Fibroblast of skin of right quadriceps (primary cell): ENCODE measurements at places on chromosomes 7 and 10.
A peak's percentile ranks its signal among the peaks of the same experiment; 100 is the strongest.

- DNase-seq: no peak
Observed at GRCh38 chr7:29980151-29980550, 9.4 kb downstream of the SCRN1 start.

DNA sequence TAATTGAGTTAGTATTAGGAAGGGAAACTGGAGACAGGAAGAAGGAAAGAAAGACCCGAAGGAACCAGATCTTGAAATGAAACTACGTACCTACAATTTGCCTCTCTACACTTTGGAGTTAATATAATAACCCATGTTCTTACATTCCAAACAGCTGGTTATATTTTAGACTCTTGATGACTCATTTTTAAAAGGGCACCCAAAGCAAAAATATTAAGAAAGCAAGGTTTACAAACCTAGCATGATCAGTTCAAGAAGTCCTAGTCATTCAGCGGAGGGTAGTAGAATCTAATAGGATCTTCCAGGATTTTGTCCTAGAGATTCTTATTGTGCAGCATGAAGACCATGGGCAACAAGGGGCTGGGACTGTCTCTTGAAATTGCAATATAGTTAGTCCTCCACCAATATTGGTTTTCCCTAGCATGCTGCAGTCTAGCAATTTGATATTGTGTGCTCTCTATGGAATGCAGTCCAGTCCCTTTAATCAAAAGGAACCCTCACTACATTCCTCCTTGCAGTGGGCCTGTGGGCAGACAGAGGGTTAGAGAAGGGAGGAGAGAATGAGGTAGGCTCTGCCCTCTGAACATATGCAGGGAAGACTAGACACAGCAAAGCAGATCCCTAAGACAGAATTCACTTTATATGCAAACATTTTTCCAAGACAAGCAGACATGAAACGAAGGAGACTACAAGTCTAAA lies 230.3 kb downstream of the INHBA start:
- peak; percentile 43 for DNase-seq

- no peak for DNase-seq
Observed at GRCh38 chr7:45662018-45662417, 87.8 kb downstream of the ADCY1 start.

DNA sequence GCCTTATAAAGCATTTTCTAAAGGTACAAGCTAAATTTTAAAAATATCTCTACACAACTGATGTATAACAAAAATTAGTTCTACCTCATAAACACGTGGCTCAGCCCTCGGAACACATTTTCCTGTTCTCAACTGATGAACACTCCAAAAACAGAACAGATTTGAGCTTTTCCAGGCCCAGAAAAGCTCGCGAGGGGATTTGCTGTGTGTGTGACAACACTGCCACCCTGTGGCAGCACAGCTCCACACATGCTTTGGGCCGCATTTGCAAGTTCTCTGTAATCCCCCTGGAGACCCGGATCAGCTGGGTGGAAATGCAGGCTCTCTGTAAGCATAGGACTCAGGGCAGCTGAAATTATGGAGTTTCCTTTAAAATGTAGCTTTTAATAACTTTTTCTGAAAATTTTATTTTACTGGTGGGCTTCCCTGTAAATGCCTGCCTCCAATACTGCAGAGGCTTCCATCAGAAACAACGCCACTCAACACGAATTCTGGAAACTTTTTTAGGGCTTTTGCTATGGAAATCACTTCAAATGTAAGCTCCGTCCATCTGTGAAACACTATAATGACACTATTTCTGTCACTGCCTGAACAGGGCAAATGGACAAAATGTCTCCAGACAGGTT lies 155.5 kb downstream of the COBL start:
- DNase-seq: peak; percentile 56

GRCh38 chr7:22665923-22666322 lies 61.1 kb upstream of the IL6 start:
- DNase-seq: peak; percentile 53

- peak; percentile 8 for DNase-seq
Observed at GRCh38 chr10:66167816-66168215, 758.0 kb upstream of the LRRTM3 start.
